Ureter (tissue), 1 donor: ENCODE measurements at places on chromosomes 16 and 17. TPM values are rescaled to one million over a fixed set of nuclear protein-coding genes. Genes with fewer than 3 reads are reported as not detected.

RABEP1 gene
- 40.4 TPM for total RNA-seq

ZMYND15 gene
- 1.7 TPM for total RNA-seq

HOXB1 gene
- total RNA-seq = 0.31 TPM

GRCh38 chr16:73949574-73950320 is 346.9 kb upstream of the PSMD7 start:
- DNase-seq = no peak

- DNase-seq = no peak
These were observed 1879.9 kb downstream of the TP53TG3F start for GRCh38 chr16:35339337-35339736.

GRCh38 chr16:26818393-26818792 is 248.3 kb upstream of the C16orf82 start:
- DNase-seq = no peak

DNA sequence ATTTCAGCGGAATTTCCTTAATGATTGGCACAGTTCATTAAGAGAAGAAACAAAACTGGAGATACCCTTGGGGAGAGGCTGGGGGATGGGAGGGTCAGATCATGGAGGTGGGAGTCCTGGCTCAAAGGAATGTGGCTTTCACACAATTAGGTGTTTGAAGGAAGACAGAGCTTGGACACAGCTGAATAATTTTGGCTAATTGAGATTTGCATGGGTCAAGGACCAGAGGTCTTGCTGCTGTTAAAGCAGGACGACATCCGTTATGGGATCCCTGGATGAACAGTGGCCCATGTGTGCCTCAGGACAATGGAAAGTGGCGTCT is 160.3 kb downstream of the HS3ST3B1 start:
- no peak for DNase-seq

DNA sequence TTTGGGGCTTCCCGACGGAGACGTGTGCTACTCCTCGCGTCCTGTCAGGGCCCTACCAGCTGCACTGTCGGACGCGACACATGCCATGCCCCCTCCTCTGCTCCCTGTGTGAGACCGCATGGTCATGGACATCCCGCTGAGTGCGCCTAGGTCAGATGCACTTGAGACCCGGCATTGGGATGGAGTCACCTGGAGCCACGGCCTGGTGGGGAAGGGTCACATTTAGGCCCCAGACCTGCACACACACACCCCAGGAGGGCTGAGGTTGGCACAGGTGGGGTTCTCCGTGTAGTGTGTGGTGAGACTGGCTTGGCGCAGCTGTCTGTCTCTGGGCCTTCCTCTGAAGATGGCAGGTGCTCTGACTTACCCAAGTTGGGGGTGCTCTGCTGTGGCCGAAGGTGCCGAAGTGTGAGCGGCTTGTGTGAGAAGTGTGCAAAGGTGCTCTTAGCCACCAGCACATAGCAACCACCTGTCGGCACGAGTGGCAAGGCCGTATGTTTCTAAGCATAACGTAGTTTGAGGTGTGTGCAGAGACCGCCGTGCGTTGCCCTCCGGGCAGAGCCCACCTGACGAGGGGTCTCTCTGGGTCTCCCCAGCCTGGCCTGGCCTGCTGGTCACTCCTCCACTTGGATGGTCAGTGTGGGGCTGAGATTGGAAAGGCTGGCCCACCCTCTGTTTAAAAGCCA is 108.6 kb downstream of the BANP start:
- DNase-seq = no peak

DNA sequence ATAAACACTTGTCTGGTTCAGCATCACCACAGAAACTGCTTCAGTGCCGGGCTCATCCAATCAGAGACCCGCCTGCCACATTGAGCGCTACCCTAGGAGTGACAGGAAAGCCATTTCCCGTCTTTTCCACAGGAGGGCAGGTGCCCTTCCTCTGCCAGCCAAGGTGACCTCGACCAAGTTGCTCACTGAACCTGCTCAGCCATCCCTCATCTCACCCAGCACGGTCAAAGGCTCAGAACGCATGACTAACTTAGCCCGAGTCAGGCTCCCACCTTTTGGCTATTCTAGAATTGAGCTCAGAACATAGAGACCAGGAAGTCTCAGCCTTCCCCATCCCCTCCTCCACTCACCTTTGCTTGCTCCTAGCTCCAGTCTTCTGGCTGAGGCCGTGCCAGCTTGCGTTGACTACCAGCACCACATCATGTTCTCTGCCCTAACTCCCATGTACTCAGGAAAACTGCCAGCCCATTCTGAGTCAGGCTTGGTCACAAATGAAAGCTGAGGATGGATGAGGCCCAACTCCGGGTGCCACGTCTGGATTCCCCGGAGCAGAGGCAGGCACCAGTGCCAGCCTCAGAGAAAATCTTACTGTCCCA is 15.6 kb downstream of the MRPS23 start:
- DNase-seq = no peak
